ENCODE measurements at places on chromosomes 4 and X.

DNA sequence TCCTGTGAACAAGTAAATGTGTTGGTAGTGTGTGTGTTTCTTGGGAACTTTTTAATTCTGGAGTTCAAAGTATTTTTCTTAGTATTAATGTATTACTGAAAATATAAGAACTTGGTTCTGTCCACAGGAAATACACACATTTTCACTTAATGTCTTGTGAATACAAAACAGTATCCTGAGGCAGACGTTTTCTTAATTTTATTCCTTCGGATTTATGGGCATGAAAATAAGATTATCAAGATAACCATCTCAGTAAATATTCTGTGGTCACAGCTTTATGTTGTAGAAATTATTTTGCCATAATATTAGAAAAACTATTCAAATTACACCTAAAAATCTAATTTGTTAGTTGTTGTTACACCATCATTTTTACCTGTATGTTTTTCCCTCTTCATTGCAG lies 29.8 kb downstream of the NFKB1 start:
- no peaks in the 10 kb centered on the region for H3K27me3 ChIP-seq
- H3K27ac ChIP-seq: no peak overlapping the region
- no peak for DNase-seq
- H3K4me1 ChIP-seq: peaks cover 17% of the 10 kb centered on the region

- H3K4me3 ChIP-seq: no peak overlapping the region
- H3K4me1 ChIP-seq: peaks cover 15% of the 10 kb centered on the region
- no peaks in the 10 kb centered on the region for H3K27me3 ChIP-seq
- H3K36me3 ChIP-seq: no peaks in the 10 kb centered on the region
These were observed 67.2 kb upstream of the TENM3 start for GRCh38 chr4:182175788-182176519.

DNA sequence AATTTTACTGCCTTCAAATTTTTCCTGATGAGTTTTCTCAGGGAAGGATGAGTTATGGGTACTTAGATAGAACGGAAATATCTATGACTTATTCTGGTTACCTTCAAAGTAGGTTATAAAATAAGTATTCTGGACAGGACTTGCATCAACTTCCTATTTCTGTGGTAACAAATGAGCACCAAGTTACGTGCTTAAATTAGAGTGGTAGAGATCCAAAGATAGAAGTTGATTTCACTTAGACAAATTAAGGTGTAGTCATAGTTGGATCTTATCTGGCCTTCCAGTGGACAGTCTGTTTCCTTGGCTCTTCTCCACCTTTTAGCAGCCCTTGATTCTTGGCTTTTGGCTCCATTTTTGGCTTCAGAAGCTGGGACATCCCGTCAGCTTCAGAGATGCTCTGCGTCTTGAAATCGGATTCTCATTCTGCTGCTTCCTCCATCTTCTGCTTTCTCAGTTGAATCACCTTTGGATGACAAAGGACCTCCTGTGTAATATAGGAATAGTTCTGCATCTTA lies 109.9 kb downstream of the ZNF518B start:
- no peak overlapping the region for H3K27ac ChIP-seq
- no peak overlapping the region for H3K4me3 ChIP-seq
- H3K4me1 ChIP-seq: no peaks in the 10 kb centered on the region
- DNase-seq: no peak
- H3K36me3 ChIP-seq: no peaks in the 10 kb centered on the region

GRCh38 chr4:155614111-155614762 lies 52.4 kb upstream of the GUCY1A1 start:
- DNase-seq: no peak
- no peaks in the 10 kb centered on the region for H3K27me3 ChIP-seq
- H3K36me3 ChIP-seq: no peaks in the 10 kb centered on the region
- H3K27ac ChIP-seq: no peak overlapping the region
- H3K4me1 ChIP-seq: no peaks in the 10 kb centered on the region
